ENCODE measurements at places on chromosomes 7 and 10. TPM values are rescaled to one million over a fixed set of nuclear protein-coding genes. Genes with fewer than 3 reads are reported as not detected.

- H3K36me3 ChIP-seq, result no peaks in the 10 kb centered on the region
- no peaks in the 10 kb centered on the region for H3K4me1 ChIP-seq
- no peaks in the 10 kb centered on the region for H3K27me3 ChIP-seq
- H3K27ac ChIP-seq, result no peak overlapping the region
- no peak for DNase-seq
Measured at GRCh38 chr7:41217306-41217705, 485.6 kb downstream of the INHBA start.

- no peaks in the 10 kb centered on the region for H3K36me3 ChIP-seq
- H3K27ac ChIP-seq, result no peak overlapping the region
- no peaks in the 10 kb centered on the region for H3K4me1 ChIP-seq
- no peak for DNase-seq
- peaks cover 8% of the 10 kb centered on the region for H3K27me3 ChIP-seq
Measured at GRCh38 chr7:142905759-142906158, 20.2 kb upstream of the TRPV6 start.

GRCh38 chr7:52006674-52007073, 690.1 kb upstream of the COBL start:
- H3K27ac ChIP-seq, result no peak overlapping the region
- H3K36me3 ChIP-seq, result no peaks in the 10 kb centered on the region
- no peaks in the 10 kb centered on the region for H3K27me3 ChIP-seq
- DNase-seq, result no peak

DNA sequence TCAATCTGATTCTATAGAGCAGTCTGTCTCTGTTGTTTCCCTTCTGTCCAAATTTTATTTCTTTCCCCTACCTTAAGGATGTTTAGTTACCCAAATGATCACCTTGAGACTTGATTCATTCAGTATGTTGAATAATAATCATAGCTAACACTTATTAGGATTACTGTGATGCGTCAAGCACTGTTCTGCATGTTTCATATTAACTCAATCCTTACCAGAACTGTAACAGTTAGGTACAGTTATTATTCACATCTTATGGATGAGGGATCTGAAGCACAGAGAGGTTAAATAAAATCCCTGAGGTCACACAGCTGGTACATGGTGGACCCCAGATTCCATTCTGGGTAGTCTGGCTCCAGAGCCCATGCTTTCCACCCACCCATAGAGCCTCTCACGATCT, 97.9 kb upstream of the SAMD8 start:
- peak overlapping the region; percentile 90 for H3K27ac ChIP-seq
- no peak for DNase-seq
- H3K4me1 ChIP-seq, result peaks cover 49% of the 10 kb centered on the region

GRCh38 chr7:121006711-121007315, 18.3 kb downstream of the CPED1 start:
- H3K4me1 ChIP-seq, result no peaks in the 10 kb centered on the region
- no peak for DNase-seq
- H3K27me3 ChIP-seq, result peaks cover 2% of the 10 kb centered on the region
- H3K36me3 ChIP-seq, result no peaks in the 10 kb centered on the region
- H3K4me3 ChIP-seq, result no peak overlapping the region
- H3K27ac ChIP-seq, result no peak overlapping the region

GRCh38 chr7:153245809-153246208, 486.3 kb downstream of the ACTR3B start:
- no peak overlapping the region for H3K27ac ChIP-seq
- no peaks in the 10 kb centered on the region for H3K4me1 ChIP-seq
- no peaks in the 10 kb centered on the region for H3K36me3 ChIP-seq
- no peak overlapping the region for H3K4me3 ChIP-seq

The FBXL13 gene
- total RNA-seq, result 0.54 TPM

The PILRA gene
- 9.9 TPM for total RNA-seq

The CTNNA3 gene
- not detected for total RNA-seq

The IKZF1 gene
- 324 TPM for total RNA-seq
